Activated CD8-positive, alpha-beta T cell treated with anti-CD3 and anti-CD28 coated beads for 36 hours (primary cell): ENCODE measurements at places on chromosomes 1 and 21. TPM values are rescaled to one million over a fixed set of nuclear protein-coding genes. Genes with fewer than 3 reads are reported as not detected.

KRTAP7-1 gene
- not detected for total RNA-seq

TIPRL gene
- total RNA-seq: 52.2 TPM

ITGB2 gene
- 340 TPM for total RNA-seq

ZYG11B gene
- total RNA-seq: 10.8 TPM

MTF2 gene
- 70.9 TPM for total RNA-seq

BMP8B gene
- total RNA-seq: 0.51 TPM

TARS2 gene
- total RNA-seq: 43.3 TPM

OR14I1 gene
- not detected for total RNA-seq

PPFIA4 gene
- total RNA-seq: 78.8 TPM

SPRTN gene
- total RNA-seq: 7.7 TPM
